Stimulated activated CD8-positive, alpha-beta memory T cell treated with anti-CD3 and anti-CD28 coated beads, Interleukin-15, amount 100 ng/mL, for 48 hours (primary cell): ENCODE measurements at places on chromosomes 11 and 22.

DNA sequence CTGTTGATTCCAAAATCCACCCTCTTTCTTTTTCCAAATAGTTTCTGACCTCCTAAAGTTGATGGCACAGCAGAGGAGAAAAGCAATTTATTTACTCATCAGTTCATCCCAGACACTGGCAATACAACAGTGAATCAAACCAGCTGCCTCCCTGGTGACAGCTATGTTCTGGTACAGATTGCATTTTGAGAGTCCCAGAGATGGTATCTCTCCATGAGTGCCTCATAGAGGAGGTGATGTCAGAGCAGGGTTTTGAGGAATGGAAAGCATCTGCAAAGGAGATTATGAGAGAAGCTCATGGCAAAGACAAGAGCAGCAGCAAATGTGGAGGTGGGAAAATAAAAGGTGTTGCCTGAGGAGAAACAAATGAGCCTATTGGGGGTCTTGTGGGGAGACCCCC lies 377.2 kb downstream of the MN1 start:
- DNase-seq = no peak

- DNase-seq = no peak
Measured at GRCh38 chr22:26047920-26048319, 121.3 kb upstream of the SEZ6L start.

GRCh38 chr11:79150966-79151365 lies 289.9 kb downstream of the TENM4 start:
- no peak for DNase-seq

DNA sequence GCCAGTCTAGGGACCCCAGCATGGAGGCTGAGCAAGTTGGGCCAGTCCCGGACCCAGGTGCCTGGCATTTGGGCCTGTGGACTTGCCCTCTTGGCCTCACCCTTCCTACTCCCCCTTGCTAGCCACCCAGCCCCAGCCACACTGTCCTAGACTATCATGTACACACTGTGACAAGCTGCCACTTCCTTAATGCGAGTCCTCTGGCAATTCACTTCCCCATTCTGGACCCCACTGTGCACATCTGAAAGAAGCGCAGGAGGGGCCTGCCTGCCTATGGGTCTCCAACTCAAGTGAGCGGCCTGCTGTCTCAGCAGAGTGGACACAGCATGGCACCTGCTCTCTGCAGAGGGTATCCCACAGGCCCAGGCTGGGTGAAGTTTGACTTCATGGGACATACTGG lies 68.5 kb upstream of the LMO1 start:
- no peak for DNase-seq

DNA sequence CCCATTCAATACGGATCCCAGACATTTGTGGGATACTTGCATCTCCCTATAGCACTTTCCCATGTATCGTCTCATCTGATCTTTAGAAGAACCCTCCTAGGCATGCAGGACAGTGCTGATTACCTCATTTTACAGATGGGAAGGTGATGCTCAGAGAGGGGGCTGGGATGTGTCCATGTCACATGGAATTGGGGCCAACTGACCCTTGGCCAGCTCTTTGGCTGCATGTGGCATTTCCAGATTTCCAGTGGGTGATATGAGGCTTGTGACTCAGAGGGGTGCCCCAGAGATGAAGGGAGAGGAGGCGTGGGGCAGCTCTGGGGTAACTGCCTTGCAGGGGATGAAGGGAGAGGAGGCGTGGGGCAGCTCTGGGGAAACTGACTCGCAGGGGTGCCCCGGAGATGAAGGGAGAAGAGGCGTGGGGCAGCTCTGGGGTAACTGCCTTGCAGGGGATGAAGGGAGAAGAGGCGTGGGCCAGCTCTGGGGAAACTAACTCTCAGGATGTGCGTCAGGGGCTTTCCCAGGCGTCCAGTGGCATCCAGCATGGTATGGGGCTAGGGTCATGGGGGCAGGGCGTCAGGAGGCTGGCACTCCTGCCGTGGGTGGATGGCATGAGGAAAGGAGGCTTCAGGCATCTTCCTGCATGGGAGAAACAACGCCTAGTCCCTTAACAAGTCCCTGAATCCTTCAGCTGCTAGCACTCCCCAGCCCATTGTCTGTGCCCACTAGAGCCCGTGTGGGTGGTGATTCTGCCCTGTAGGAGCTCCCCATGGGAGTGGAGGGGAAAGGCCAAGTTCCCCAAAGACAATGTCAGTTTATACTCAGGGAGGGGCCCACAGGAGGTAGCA lies 11.9 kb upstream of the CERK start:
- no peak for DNase-seq

GRCh38 chr22:47398491-47398890 lies 636.0 kb downstream of the TBC1D22A start:
- no peak for DNase-seq

GRCh38 chr11:9675691-9676090 lies 11.8 kb downstream of the SWAP70 start:
- no peak for DNase-seq

- no peak for DNase-seq
Measured at GRCh38 chr11:34659096-34659733, 38.3 kb downstream of the EHF start.

DNA sequence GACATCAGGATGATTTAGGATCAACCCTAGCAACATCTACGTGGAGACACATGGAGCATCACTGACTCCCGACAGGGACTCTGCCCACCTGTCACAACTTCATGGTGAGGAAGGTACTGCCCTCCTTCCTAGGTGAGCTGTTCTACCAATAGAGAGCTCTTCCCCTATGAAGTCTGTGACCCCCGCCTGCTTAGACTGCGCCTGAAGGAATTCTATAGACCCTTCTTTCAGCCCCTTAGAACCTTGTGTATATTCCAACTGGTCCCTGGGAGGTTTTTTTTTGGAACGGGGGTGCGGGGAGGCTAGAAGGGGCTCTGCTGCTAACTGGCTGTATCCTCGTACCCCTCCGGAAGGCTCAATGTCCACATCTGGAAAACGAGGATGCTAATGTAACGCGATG lies 566 bp downstream of the INTS4 start:
- no peak for DNase-seq

GRCh38 chr11:8040261-8040920 lies 40.6 kb upstream of the TUB start:
- DNase-seq = no peak

GRCh38 chr22:27913162-27913741 lies 5.8 kb downstream of the PITPNB start:
- DNase-seq = no peak

GRCh38 chr11:15113381-15113780 lies 1.3 kb upstream of the INSC start:
- no peak for DNase-seq

- DNase-seq = no peak
Measured at GRCh38 chr11:10645212-10645795, 48.3 kb downstream of the IRAG1 start.
